ENCODE measurements at places on chromosomes 16 and 17.
A peak's percentile ranks its signal among the peaks of the same experiment; 100 is the strongest.

- peak; percentile 52 for DNase-seq
Measured at GRCh38 chr17:16991349-16992009, 19.6 kb upstream of the TNFRSF13B start.

GRCh38 chr17:55466671-55467070 is 44.6 kb downstream of the SMIM36 start:
- DNase-seq = no peak

GRCh38 chr16:54522584-54522983 is 236.0 kb upstream of the IRX3 start:
- DNase-seq = no peak

GRCh38 chr17:50564916-50565315 is 4.4 kb downstream of the CACNA1G start:
- no peak for DNase-seq
